ENCODE measurements at places on chromosomes 11 and 22. TPM values are rescaled to one million over a fixed set of nuclear protein-coding genes. Genes with fewer than 3 reads are reported as not detected.

RASL10A gene
- total RNA-seq: 1.3 TPM

PDE3B gene
- 14.1 TPM for total RNA-seq

ELF5 gene
- not detected for total RNA-seq

DNA sequence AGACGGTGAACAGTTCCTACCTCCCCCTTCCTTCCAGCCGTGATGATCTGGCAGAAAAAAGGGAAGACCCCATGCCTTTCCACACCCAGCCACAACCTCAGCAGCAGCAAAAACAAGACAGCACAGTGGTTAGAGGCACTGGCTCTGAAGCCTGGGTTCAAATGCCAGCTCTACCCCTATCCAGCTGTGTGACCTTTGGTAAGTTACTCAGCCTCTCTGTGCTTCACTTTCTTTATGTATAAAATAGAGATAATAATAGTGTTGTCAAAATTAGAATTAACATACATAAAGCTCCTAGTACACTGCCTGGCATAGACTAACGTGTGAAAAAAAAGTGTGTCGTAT, 4.2 kb downstream of the NRXN2 start:
- DNase-seq: no peak

GRCh38 chr11:100563541-100564280, 123.4 kb upstream of the ARHGAP42 start:
- DNase-seq: no peak

GRCh38 chr11:73223998-73224730, 6.1 kb downstream of the P2RY2 start:
- DNase-seq: peak; percentile 5

DNA sequence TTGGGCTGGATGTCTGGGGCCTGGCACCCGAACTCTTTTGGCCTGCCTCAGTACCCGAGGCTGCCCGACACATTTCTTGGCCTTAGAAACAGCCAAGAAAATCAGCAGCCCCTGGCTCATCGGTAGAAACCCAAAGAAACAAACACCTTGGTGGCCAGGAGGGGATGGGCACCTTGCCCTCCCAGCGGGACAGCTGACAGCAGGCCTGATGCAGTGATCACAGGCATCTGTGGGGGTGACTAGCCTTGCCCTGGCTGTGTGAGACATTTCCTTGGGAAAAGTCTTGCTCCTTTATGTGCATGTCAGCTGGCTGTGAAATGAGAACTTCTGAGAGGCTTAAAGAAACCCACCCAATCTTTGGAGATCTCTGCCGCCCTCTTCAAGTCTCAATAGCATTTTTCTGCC, 60.9 kb downstream of the SMIM38 start:
- DNase-seq: no peak

Data from glutamatergic neuron (in vitro differentiated cells).